ENCODE measurements at places on chromosomes 4 and X.

DNA sequence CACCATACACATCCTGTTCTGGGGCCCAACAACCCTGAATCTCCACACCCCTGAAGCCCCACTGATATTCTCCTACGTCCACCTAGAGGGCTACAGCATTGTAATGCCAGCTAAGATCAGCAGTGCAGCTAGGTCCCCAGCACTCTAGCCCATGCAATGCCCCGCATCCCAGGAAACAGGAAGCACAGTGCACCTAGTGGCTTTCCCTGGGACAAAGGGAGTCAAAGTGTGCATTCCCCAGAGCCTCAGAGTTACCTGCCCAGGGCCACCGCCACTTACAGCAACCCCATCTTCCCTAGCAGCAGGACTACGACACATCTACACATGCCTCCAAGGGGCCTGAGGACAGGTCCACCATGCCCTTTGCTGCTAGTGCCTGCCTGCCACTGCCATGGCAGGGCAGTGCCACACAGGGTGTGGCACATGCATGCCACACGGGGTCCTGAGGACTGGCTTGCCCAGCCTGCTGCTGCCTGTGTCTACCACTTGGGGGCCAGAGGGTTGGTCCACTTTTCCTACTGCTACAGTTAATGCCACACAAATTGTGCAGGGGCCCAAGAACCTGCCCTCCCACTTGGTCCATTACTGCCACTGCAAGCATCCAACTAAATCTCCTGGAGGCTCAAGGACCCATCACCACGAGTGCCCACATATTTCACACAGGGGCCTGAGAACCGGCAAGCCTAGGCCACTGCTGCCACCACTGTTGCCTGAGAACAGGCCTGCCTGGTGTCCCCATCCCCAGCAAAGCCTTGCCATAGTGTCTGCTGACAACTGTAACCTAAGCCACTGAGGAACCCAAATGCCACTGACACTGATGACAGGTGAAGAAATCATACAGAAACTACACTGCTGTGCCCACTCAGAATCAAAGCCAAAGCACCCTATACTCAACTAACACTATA lies 23.7 kb downstream of the TLR6 start:
- DNase-seq = no peak

DNA sequence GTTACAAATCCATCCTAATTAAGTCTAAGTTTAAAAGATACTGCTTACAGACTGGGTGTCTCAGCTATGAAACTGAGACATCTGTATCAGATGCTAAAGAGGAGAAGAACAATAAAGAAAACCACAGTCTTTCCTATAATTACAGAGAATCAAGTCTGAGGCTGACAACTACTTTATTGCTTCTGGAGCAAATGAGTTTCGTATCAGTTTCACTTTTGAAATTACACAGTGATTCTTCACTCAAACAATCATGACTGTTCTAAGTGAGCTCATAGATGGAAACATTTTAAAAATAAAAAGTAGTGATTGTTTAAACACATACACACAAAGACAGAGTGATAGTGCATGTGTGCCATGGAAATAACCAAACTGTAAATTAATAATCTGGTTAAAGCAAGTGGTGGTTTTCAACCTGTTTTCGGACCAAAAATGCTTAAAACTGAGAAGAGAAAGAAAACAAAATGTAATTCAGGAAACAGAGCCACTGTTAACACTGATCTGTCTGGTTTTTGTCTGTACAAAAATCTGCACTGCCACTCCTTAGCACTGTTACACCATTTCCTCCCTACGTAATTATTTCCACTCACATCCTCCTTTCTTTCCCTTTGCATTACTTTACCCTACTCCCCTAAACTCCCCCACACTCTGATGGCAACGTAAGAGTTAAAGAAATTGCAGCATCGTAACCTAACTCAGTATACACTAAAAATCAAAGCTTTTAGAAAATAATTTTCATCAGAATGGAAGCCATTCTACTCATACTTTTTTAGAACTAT lies 12.5 kb downstream of the RFC1 start:
- DNase-seq = no peak

DNA sequence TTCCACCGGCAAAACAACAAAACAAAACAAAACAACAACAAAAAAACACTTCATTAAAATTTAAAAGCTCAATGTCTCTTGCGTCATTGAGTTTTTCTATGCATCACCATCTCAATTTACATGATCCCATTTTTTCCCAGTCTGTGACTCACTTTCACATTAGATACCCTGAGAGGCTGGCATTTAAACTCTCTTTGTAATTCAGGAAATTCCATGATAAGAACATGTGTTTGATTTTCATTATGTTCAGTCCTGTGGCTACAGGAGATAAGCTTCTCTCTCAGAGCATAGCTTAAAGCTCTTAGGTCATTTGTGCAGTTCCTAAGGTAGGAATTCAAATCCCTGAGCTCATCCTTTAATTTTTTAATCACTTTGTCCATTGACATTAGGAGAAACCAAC lies 104.6 kb downstream of the NBDY start:
- no peak for DNase-seq

- DNase-seq = no peak
Observed at GRCh38 chrX:38249965-38250364, 29.3 kb upstream of the SRPX start.

DNA sequence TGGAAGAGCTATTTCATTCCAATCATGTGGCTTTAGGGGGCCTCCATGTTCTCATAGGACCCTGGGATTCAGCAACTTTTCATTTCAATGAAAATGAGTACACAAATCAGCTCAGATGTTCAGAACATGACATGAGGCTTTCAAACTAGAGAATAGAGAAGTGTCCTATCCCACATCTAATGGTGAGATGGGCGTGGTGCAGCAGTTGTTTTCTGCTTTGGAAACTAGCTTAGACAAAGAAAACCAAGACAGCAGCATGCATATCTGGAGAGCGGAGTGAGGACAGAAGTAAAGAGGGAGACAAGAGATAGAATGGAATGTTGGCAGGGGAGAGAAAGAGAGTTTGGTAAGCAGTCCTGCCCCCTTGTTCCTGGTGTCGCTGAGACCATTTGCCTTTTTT lies 1009.1 kb upstream of the IGFBP7 start:
- DNase-seq = no peak

DNA sequence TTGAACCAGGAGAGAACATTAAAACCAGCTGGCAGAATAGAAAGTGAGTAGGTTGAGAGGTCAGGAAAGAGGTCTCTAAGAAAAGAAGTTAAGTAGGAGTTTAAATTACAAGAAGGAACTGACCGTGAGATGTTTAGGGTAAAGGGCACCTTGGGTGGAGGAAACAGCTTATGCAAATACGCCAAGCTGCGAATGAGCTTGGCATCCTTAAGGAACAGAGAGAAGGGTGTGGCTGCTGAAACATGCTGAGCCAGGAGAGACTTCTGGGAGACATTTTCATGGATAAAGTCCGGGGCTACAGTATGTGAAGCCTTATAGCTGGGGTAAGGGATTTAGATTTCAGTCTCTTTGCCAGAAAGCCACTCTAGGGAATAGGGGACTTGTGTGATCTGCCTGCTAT lies 249.1 kb downstream of the KCNIP4 start:
- DNase-seq = no peak

- DNase-seq = no peak
Observed at GRCh38 chrX:131621650-131622049, 77.8 kb downstream of the OR13H1 start.

DNA sequence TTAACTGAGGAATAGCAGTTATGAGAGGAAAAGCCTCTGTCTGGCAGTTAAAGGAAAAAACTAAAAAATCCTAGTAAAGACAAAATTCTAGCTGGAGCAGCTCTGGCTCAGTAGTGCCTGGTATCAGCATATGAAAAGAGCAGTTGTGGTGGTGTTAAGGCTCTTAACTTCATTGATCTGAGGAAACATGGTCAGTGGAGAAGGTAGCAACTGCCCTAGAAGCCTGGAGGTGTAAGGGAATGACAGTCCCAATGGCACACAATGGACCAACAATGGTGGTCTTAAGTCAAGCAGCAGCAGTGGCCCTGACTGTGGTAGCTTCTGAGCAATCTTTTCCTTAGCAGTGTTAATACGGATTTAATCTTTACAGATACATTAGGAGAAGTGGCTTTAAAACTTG lies 189.6 kb upstream of the POF1B start:
- DNase-seq = no peak

DNA sequence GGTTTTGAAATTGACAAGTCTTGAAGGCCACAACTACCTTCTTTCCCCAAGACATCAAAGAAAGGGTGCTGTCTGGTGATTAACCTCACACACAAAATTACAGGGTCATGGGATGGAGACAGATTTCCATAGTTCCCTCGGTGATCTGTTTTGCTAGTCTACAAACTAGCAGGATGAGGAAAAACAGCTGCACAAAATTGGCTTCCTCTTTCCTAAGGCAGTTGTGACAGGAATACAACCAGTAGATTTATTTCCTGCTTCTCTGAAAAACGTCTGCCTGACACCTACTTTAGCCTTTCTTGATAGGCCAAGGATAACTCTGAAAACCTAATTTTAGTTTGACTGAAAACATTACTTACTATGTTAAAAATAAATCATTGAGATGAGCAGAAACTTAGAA lies 39.6 kb downstream of the DKK2 start:
- DNase-seq = no peak
